ENCODE measurements at places on chromosomes 5 and 9. TPM values are rescaled to one million over a fixed set of nuclear protein-coding genes. Genes with fewer than 3 reads are reported as not detected.

Gene C7
- 0.32 TPM for total RNA-seq

Gene PCDHB14
- total RNA-seq = 0.61 TPM

Gene NDUFAF2
- total RNA-seq = 39.3 TPM

Gene EPB41L4B
- 0.30 TPM for total RNA-seq

Gene SPZ1
- not detected for total RNA-seq

Gene FAXDC2
- total RNA-seq = 4.1 TPM

Gene TAF7
- total RNA-seq = 85.6 TPM

Gene NMUR2
- total RNA-seq = not detected

Gene OR1Q1
- not detected for total RNA-seq

Gene TXNDC8
- not detected for total RNA-seq

Gene COL15A1
- total RNA-seq = 0.30 TPM

Gene TRMO
- total RNA-seq = 17.3 TPM

Gene PRRC1
- 26.4 TPM for total RNA-seq

Gene PHYHD1
- not detected for total RNA-seq

Measured in epithelial cell of umbilical artery (primary cell).